ENCODE measurements at places on chromosomes 2 and 18. TPM values are rescaled to one million over a fixed set of nuclear protein-coding genes. Genes with fewer than 3 reads are reported as not detected.

DNA sequence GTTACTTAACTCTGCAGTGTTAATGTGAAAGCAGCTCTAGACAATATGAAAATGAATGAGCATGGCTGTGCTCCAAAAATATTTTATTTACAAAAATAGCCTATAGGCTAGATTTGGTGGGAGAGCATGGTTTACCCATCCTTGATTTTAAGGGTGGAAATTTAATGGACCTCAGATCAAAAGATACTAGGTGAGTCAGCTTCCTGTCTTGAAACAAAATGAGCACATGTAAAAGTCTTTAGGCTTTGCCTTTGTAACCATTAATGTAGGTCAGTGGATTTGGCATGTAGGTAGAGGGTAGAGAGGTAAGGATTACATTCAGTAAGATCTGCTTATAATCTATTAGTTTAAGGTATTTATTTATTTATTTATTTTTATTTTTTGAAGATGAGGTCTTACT, 72.7 kb downstream of the GREB1L start:
- DNase-seq = no peak

GKN2 gene
- total RNA-seq = not detected

DNA sequence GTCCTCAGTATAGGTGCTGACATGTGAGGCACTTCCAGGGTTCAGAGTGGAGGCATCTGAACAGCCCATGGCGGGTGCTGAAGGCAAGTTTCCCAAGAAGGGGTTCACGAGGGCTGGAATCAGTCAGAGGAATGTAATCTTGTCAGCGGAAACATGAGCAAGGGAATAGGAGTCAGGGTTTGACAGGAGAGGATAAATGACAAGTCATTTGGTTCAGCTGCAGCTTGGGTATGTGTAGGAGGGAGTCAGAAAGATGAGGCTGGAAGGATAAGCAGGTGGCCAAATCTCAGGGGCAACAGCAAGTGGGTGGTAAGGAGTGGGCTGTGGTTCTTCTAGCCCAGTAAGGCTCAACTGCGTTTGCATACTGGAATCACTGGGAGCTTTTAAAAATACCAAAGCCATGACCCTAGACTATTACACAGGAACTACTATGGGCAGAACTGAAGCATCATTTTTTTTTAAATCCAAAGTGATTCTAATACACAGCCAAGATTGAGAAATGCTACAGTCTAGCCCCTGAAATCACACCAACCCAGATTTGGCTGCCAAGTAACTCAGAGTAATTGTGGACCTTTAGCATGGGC, 41.8 kb upstream of the NAB1 start:
- no peak for DNase-seq

CPS1 gene
- 4.9 TPM for total RNA-seq

TXNL1 gene
- 86.5 TPM for total RNA-seq

- no peak for DNase-seq
These were observed 53.5 kb upstream of the SPOPL start for GRCh38 chr2:138447889-138448570.

DNA sequence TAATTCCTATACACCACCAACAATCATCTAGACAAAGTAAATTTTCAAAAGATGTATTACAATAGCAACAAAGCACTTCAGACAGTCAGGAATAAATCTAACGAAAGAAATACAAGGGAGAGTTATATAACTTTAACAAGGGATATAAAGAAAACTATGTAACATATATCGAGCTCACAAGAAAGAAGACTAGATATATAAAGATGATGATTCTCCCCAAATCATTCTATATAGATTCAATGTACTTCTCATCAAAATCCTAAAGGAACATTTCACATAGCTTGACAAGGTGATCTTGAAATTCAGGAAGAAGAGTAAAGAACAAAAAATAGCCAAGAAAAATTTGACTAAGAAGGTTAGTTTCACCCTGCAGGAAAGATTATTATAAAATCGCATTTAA, 179.4 kb downstream of the SP3 start:
- no peak for DNase-seq

DNA sequence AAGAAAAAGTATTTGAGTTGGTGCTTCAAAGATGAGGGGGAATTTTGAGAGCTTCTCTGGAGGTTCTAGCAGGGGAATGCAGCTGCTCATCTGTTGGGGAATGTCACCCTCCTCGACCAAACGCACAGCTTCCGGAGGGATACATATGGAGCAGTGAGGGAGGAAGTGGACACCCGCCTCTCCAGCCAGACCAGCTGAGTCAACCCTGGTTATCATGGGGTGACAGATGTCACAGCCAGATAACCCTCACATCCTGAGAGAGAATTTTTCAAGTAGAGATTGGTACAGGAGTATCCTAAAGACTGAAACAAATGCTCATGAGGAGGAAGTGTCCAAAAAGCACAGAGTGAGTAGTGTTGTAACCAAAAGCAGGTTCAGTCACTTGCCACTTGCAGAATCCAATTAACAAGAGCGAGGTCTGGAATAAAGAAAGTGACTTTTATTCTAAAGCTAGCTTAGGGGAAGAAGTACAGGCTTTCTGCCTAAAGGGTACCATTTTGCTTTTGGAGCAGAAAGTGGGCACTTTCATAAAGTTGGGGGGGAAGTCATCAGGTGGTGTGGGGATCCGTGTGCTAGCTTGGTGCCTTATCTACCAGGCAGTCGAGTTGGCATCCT, 395.2 kb downstream of the RAD51AP2 start:
- DNase-seq = no peak

DNA sequence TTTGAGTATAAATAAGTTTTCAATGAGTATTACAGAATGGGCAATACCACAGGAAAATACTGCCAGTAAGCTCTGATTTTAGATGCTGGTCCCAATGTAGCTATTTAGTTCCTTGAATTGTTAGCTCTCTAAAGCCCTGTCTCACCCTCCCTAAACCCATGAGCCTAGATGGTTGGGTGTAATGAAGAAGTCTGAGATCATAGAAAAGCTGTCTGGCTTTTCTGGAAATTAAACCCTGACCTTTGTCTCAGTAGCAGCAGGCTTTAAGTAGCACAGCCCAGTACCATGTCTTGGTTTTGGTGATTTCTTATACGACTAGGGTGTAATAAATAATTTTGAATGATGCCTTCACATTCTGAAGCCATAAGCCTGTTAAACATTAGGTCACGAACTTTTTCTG, 55.3 kb downstream of the TMEM200C start:
- no peak for DNase-seq

DNA sequence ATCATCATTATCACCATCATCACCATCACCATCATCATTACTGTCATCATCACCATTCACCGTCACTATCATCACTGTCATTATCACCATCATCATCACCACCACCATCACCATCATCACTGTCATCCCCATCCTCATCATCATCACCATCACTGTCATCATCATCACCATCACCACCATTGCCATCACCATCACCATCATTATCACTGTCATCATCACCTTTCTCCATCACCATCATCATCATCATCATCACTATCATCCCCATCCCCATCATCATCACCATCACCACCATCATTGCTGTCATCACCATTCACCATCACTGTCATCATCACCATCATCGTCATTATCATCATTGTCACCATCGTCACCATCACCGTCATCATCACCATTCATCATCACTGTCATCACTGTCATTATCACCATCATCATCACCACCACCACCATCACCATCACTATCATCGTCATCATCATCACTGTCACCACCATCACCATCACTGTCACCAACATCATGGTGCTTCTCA, 9.8 kb downstream of the HPCAL1 start:
- DNase-seq = no peak

DNA sequence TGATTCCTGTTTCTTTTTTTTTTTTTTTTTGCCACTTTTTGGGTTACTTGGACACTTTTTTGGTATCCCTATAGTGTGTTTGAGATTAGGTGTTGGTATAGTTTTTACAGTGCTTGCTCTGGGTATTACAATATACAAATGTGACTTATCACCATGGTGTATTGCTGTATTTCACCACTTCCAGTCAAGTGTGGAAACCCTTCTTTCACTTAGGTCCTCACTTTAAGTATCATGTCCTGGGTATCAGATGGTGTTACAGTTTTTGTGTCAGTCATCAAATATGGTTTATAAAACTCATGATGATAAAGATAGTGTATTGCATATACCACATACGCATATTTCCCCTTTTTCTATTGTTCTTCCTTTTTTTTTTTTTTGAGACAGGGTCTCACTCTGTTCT, 1.8 kb downstream of the ATP9B start:
- no peak for DNase-seq

GRCh38 chr2:23386339-23387220, 1.6 kb downstream of the KLHL29 start:
- DNase-seq = peak; percentile 15

GRCh38 chr2:34808426-34808825, 1209.3 kb upstream of the FAM98A start:
- DNase-seq = no peak

DNA sequence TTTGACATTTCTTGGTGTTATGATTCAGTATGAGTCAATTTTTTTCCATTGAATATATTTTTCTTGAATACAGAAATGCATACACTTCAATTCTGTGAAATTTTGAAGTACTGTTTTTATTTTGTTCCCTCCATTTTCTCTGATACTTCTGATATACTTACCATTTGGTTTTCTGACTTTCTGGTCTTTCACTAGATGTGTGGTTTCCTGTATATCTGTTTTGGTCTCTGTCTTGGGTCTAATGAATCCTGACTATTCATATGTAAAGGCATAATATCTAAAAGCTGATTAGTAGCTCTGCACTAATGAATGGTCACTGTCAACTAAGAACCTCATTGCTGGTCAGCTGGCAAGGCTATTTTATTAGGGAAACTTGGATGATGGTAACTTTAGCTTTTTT, 345.6 kb downstream of the GRB14 start:
- DNase-seq = no peak

DNA sequence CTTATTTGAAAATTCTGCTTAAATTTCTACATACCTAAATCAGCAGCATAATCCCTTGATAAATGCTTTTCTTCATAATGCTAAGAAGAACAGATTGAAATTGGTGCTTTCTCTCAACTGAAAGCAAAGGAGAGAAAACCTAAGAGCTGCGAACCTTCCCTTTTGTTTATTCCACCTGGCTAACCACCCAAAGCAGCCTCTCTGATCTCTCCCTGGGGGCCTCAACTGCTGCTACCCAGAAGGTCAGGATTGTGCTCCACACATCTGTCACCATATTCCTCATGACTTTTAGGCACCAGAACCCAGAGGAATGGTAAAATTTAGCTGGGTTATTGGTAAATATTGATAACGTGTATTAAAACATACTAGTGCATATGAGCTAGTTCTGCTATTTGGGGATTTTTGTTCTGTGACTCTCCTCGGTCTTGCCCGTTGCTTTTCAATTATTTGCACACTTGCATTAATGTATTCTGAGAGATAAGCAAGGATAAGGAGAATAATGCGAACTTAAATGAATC, 334.1 kb downstream of the RIT2 start:
- DNase-seq = no peak

ALPP gene
- total RNA-seq = not detected

GRCh38 chr2:20444101-20444992, 2.5 kb upstream of the RHOB start:
- DNase-seq = no peak

ABCG5 gene
- not detected for total RNA-seq

- DNase-seq = no peak
These were observed 330.3 kb upstream of the KCNJ3 start for GRCh38 chr2:154368153-154368552.

DNA sequence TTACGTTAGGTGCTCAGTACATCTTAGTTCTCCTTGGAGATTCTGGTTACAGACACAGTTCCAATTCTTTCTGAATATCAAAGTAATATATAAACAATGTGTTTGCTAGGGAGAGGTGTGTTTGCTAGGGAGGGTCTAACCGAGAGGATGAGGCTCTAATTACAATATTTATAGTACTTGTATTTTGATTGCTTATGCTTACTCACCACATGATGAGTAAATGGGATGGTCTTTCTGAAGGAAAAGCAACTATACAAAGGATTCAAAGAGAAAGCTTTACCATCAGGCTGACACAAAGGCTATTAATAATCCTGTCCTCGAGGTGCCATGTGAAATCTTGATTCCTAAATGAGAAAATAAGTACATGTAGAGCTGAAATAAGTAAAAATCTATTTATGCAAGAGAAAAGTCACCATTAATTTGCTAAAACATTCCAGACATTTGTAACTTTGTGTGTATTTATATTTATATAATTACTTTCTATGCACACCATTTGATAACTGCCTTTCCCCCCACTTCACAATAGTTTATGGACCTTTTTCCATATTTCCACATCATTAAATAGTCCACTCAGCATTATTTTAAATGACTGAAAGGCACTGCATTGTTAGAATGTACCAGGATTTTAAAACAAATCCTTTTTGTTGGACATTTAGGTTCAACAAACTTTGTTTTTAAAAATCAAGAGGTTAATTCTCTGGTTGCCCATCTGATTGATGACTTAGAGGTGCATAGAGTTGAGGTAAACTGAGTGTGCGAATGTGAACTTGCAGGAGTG, 94.5 kb upstream of the FN1 start:
- DNase-seq = no peak

TAF1B gene
- 30.5 TPM for total RNA-seq

DNA sequence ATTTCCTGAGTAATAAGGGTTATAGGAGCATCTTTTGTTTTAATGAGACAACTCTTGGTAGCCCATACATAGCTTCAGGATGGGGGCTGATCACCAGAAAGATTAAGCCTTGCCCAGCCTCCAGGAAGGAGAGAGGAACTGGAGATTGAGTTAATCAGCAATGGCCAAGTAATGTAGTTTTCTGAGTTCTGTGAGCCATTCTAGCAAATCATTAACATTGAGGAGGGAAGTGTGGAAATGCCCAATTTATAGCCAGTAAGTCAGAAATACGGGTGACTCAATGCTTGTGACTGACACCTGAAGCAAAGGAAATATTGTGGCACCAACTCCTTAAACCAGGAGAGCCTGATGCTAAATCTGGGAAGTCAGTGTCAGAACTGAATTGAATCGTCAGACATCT, 205.1 kb upstream of the SRD5A2 start:
- no peak for DNase-seq

DNA sequence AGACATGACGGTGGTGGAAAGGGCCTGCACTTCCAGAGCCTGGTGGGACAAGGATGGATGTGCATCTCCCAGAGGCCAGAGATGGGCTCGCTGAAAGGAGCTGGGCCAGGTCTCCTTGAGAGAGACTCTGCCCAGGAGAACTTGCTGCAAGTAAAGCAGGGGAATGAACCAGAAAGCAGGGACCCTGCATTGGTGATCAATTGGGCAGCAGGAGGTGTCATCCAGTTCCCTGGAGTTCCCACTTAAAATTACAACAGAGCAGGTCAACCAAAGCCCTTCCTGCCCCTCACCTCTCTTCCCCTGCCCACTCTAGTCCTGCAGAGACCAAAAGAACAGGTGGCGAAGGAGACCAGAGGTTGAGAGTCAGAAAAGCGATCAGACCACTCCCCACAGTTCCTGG, 69.7 kb upstream of the CAB39 start:
- no peak for DNase-seq
